ENCODE measurements at places on chromosomes 12 and 14.
A peak's percentile ranks its signal among the peaks of the same experiment; 100 is the strongest.

GRCh38 chr12:123237646-123238329, 4.6 kb downstream of the MTRFR start:
- DNase-seq, result peak; percentile 76

DNA sequence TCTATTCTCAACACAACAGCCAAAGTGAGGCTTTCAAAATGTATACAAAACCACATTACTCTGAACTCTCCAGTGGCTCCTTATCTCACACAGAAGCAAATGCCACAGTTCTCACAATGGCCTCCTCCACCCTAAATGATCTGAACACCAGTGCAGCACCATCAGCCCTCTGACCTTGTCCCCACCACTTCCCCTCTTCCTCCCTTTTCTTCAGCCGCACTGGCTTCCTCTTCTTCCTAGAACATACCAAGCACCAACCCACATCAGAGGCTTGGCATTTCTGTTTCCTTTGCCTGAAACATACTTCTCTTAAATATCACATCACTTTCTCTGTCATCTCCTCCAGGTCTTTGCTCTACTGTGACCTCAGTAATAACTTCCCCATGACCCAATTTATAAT, 66.3 kb downstream of the GPR135 start:
- DNase-seq, result no peak

DNA sequence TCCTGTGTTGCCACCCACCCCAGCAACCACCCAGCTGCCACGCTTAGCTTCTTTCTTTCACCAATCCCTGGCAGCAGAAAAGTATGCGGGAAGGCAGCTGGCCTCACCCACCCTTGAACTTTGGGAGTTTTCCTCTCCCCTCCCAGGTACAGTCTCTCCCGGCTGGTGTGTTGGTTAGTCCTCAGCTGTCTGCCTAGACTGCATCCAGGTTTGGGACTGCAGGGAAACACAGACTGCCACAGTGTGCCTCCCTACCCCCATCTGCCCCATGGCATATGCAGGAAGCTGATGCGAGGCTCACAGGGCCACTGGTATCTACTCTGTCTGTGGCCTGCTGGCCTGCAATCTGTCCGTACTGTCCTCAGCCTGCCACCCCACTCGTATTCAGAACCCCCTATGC, 2.1 kb downstream of the CD9 start:
- DNase-seq, result no peak

- no peak for DNase-seq
Observed at GRCh38 chr12:1797991-1798640, 22.2 kb upstream of the LRTM2 start.

- DNase-seq, result no peak
Observed at GRCh38 chr12:89797436-89797835, 88.8 kb upstream of the ATP2B1 start.

GRCh38 chr12:114093520-114093919, 127.4 kb upstream of the RBM19 start:
- DNase-seq, result no peak

DNA sequence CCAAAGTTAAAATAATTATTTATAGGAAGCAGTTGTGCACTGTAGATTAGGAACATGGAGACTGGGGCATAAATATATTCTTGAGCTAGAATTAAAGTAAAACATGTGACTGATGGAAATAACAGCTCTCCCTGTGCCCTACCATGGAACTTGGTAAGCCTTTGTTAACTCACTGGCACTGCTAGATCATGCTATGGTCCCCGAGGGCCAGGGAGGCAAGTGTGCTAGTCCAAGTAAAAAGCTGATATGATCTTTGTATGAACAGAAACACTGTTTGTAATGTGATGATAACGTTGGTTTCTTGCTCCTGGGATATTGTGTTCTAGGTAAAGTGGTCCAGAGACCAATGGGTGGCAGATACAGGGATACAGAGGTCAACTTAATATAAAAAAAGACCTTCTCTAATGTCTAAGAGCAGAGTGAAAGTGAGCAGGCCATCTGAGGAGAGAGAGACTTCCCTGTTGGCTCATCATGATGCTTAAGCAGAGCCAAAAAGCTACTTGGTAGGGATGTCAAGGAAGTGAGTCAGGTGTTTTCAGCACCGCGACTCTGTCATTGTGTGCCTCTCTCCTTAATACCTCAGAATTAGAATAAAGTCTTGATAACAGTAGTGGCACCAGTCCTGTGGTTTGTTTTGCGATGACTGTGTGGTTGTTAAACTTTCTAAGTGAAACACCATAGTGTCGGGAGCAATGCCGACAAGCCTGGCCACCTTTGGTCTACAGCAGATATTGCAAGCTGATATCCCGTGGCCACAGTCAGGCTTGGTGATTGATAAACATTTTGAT, 27.6 kb downstream of the BICD1 start:
- DNase-seq, result no peak

DNA sequence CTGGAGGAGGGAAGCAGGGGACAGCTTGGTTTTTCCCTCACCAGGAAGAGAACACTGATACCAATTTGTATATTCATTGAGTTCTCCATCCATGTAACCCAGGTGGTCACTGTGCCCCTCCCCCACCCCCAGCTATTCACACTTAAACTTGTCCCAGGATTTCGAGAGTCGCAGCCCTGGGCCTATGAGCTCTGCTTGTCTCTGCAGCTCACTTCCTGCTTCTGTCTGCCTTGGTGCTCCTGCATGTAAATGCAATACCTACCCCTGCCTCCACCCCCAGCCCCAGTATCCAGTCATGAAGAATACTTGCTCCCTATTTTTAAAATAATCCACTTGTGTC, 452.2 kb downstream of the BCL11B start:
- no peak for DNase-seq

DNA sequence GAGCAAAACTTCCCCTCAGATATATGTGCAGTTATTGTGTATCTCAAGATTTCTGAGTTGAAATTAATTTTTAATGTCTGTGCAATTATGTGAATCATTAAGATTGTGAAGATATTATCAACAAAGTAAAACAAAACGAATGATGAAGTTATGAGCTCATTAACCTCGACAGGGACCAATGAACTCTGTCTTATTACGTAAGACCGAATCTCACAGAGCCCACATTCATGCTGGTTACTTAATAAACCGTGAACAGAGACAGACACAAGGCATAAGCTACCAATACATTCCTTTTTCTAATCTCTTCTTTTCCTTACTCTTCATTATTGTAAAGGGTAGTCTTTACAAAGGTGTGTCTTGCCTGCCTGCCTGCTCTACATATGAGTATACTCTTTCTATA, 568.7 kb downstream of the RPS29 start:
- DNase-seq, result no peak

DNA sequence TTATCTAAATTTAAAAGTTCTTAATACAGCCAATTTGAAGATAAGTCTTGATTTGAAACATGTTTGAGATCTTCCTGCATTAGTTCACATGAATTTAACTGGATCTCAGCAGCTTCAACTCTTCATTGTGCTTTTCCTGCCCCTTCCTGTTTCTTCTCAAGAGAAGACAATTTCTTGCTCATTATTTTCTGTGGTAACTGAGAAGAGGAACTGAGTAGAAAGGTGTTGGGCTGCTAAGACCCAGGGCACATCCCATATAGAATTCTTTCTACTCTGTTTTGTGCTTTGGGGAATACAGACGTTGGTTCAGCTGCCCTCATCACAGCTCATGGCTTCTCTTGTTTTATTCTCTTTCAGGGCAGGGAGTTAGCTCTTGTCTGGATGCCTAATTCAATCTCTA, 110.2 kb downstream of the SNAPC1 start:
- no peak for DNase-seq

GRCh38 chr14:71931492-71932228, 569 bp upstream of the RGS6 start:
- no peak for DNase-seq

- DNase-seq, result no peak
Observed at GRCh38 chr12:28938056-28938455, 211.0 kb upstream of the FAR2 start.

- DNase-seq, result no peak
Observed at GRCh38 chr12:57131896-57132744, 3.8 kb downstream of the LRP1 start.

DNA sequence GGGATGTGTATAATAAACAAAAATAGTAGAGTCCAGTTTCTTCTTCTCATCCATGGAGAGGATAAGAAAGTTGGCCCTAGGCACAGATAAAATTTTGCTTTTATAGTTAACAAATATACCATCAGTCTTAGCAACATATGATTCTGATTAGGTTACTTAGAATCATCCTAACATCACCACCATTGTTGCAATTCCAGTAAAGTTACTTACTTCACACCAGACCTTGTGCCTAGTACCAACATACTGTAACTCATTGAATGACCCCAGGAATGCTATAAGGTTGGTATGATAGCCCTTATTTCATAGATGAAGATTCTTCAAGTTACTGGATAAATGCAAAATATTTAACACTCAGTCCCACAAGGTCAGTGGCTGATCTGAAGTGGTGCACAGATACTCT, 183.8 kb upstream of the ATP2B1 start:
- no peak for DNase-seq

DNA sequence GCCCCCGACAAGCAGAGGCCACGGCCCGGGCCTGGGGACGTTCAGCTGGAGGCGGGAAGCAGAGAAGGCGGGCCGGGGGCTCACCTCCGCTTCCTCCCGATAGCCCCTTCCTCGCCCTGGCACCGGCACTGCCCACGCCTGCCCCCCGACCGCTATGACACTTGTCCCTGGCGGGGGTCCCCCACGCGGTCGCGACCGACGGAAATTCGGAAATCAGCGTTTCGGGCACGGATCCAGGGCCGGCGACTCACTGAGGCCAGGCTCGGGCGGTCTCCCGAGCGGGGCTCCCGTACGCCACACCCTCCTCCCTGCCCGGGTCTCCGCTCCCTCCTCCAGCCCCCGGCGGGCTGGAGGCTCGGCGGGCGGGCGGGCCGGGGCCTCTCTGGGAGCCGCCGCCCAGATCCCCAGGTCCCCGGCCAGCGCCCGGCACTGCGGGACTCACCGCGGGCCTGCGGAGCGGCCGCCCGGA, 581 bp downstream of the PITPNM2 start:
- DNase-seq, result no peak

DNA sequence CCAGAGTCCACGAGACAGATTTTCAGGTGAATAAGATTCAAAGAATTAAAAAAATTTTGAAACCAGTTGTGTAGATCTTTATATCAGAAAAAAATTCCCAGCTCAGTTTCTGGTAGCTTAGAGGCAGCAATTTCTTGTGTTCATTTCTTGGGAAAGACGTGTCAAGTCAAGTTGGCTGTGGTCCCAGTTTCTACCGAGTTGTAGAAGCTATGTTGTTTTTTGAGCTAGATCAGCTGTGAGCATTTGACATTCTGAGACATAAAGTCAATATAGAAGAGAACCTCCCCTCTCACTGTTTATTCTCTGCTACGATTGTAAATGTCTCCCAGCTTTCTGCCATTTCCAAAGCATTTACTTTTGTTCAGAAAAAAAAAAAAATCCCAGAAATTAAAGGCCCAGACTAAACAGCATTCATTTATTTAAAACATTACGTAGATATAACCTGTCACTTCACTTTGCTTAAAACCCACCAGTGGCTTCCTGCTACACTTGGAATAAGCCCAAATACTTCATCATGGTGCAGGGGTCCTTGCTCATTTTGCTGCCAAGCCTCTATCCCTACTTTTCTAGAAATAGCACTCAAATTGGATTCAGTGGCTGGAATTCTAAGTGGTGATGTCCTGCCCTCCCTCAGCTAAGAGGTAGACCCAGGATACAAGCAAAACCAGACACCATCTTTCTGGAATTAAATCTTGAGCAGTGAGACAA, 20.6 kb upstream of the PYGL start:
- DNase-seq, result no peak

- no peak for DNase-seq
Observed at GRCh38 chr14:75725481-75725880, 64.4 kb downstream of the TTLL5 start.

DNA sequence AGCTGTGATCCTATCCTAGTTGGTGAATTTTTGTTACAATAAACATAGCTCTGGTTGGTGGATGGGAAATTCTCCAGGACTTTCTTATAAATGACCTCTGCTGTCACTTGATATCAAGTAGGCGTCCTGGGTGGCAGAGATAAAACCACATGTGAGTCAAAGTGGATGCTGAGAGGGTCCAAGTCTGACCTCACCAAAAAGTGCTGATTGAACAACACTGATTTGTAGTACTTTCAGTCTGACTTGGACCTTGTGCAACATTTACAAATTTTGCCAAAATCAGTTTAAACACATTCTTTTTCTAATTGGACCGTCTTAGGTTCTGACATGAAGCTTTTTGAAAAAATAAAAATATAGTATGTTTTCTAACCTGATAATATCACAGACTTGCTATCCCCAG, 585.6 kb downstream of the GALC start:
- DNase-seq, result no peak

GRCh38 chr14:26528415-26529182, 69.2 kb downstream of the NOVA1 start:
- no peak for DNase-seq

DNA sequence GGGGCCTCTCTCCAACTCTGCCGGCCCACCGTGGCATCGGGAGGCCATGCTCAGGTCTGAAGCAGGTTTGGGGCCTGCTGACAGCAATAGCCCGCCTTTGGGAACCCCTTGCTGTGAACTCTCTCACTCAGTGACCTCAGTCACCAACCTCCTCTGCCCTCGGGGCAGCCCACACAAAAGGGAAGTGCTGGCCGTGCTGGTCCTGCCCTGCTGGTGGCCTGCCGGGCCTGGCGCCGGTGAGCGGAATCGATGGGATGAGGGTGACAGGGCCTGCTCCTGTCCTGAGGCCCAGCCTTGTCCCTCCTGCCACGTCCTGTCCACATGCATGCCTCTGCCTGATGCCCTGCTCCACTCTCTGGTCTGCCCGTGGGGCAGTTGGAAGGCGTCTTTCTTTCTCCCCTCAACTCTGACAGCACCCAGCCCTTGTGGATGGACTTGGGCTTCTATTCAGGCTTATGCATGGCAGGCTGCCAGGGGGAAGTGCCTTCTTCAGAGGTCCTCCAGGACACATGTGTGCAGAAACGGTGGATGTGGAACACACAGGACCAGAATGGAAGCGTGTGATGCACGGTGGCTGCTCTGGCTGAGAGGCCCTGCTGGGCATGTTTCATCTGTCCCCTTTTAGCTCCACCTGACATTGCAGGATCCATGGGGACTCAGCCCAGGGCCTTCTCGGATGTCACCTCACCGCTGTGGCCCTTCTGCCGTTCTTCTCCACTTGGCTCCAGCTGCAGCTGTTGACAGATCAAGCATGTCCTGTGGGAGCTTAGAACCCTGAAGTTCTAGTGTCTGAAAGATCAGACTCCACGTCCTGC, 31.9 kb downstream of the IL31 start:
- no peak for DNase-seq

GRCh38 chr14:64293976-64294671, at the start of gene ESR2:
Gene ESR2, minus strand, starts transcription at chr14:64294371. Its CDS starts 11,386 bp downstream, at chr14:64282985.
- no peak for DNase-seq

DNA sequence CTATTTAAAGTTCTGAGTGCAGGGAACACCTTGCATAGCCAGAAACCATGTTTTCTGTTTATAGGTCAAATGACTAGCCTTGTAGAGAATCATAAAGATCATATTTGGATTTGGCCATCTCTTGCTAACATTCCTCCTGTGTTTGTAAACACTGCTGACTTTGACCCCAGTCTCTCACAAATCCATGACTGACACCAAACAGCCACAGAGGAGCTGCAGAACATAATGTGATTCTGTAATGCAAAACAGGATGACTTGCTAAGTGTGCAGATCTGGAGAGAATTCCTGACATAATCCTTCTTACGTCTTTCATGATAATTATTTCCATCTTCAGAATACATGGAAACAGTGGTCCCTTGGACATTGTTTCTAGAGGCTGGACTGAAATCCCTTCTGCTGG, 211.8 kb downstream of the BMP4 start:
- no peak for DNase-seq

Data from stimulated activated CD8-positive, alpha-beta memory T cell treated with anti-CD3 and anti-CD28 coated beads, Interleukin-15, amount 100 ng/mL, for 1 hour (primary cell).